Activated naive CD4-positive, alpha-beta T cell treated with anti-CD3 and anti-CD28 coated beads, Interleukin-2, amount 50 U/mL, for 72 hours (primary cell): ENCODE measurements at places on chromosomes 2 and 18. TPM values are rescaled to one million over a fixed set of nuclear protein-coding genes. Genes with fewer than 3 reads are reported as not detected.

Gene KCNG2
- not detected for total RNA-seq

Gene DYTN
- total RNA-seq, result not detected

Gene APOB
- total RNA-seq, result not detected

Gene MC2R
- not detected for total RNA-seq

Gene ZDBF2
- total RNA-seq, result 5.6 TPM

- no peak for DNase-seq
Measured at GRCh38 chr2:186734957-186735734, 41.3 kb downstream of the FAM171B start.

- peak; percentile 86 for DNase-seq
Measured at GRCh38 chr2:111121828-111122630, 1.3 kb downstream of the BCL2L11 start.

DNA sequence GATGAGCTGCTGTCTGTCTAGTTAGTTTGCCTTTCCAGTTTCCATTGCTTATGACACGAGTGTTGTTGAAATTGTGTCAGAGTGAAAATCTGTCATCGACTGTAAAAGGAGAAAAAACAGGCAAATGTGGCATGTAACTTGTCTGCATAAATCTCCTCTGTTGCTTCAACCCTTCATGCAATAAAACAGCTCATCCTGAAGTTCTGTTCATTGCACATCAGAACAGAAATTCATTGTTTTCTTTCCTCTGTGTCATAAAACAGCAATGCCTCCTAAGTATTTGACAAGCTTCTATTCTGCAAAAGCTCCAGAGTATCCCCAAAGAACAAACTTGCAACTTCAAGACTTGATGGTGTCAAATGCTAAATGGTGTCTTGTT lies 432.1 kb downstream of the MEIS1 start:
- no peak for DNase-seq

DNA sequence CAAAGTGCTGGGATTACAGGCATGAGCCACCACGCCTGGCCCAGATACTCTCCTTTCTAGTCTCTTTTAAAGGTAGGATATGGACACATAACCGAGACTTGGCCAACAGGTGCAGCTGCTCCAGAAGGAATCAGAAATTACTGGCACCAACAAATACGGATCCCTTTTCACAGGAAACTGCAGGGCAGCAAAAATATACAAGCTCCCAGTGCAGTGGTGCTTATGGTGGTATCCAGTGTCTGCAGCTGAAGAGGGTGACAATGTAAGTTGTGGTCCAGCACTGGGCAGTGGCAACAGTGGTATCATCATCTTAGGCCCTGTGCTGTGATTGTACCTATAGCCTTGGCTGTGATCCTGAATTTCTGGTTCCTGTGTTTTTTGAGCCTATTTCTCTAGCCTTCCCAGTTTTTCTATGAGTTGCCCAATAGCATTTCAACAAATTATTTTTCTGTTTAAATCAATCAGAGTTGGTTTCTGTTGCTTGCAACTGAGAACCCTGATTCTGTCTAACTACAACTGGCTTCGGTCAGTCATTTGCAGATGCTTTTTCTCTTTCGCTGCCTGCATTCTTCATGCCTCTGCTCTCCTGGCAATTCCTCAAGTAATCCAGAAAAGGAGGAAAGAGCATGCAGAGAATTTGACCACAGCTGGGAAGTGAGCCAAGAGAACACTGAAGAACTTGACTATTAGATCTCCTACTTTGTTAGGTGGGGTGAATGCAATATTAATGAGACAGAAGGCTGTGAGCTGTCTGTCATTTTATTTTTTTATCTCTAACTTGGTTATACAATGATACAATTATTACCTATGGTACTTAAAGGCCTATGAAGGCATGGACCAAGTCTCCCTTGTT lies 30.8 kb upstream of the EML4 start:
- DNase-seq, result no peak

DNA sequence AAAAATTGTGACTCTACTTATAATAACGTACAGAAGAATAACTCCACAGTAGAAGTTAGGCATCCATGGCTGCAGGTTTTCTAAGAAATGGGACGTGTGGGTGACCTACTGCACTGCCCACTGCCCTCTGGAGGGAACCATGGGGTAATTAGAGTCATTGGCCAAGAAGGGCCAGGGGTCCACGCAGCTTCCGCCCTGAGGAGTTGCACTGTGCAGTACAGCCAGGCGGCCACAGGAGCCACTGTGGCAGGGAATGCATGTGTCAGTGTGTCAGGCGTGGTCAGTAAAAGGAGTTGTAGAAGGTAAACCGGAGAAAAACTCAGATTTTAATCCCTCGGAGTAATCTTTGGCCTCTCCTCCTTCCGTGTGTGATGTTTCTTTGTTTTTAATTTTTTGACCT lies 24.8 kb downstream of the NCK2 start:
- no peak for DNase-seq

- DNase-seq, result no peak
Measured at GRCh38 chr2:82823892-82824291, 1635.2 kb downstream of the SUCLG1 start.

- DNase-seq, result no peak
Measured at GRCh38 chr18:27713037-27713737, 463.7 kb downstream of the CDH2 start.

DNA sequence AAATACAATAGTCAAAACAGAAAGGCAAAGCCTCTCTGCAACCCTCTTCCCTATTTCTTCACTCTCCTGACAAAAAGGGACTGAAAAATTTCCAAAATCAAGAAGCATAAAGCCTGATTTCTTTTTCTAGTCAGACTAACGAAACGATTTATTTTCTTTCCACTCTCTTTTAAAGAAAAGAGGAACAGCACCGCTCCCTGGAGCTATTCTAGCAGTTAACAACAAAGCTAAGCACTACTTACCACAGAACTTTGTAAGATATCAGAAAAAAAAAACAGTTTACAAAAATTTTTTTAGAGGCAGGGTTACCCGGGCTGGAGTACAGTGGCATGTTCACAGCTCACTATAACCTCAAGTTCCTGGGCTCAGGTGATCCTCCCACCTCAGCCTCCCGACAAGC lies 14.4 kb upstream of the FHL2 start:
- no peak for DNase-seq

DNA sequence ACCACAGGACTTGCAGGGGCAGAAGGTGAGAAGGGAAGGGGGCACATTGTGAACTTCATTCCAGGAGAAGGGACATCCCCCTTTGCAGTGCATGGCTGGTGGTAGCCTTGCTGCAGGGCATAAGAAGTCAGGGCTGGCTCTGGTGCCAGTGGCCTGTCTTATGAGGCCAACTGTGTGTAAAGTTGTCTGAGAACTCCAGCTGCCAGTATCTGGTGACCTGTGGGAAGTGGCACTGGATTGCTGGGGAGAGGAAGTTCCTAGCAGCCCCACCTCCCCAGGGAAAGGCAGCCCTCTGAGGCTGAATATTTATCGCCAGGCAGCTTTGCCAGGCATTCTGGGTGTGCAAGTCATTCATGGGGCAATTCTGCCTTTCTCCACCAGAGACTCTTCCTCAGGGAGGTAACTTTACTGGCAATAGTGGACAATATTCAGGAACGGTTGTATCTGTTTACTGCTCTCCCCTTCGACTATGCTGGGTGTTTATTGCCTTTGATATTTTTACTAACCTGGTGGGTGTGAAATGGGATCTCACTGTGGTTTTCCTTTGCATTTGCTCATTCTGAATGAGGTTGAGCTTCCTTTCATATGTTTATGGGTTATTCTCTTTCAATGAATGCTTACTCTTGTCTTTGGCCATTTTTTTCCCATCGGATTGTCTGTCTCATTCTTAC lies 12.3 kb downstream of the TRPM8 start:
- DNase-seq, result no peak

DNA sequence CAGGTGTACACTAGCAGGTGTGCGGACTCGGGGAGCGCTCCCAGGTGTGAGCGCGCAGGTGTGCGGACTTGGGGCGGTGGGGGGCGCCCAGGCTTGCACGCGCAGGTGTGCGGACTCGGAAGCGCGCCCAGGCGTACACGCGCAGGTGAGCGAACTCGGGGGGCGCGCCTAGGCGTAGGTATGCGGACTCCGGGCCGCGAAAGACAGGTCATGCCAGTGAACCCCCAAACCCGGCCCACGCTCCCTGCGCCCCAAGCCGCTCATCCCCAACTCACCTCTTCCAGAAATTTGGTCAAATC lies 342 bp downstream of the CYB5A start:
- DNase-seq, result no peak

DNA sequence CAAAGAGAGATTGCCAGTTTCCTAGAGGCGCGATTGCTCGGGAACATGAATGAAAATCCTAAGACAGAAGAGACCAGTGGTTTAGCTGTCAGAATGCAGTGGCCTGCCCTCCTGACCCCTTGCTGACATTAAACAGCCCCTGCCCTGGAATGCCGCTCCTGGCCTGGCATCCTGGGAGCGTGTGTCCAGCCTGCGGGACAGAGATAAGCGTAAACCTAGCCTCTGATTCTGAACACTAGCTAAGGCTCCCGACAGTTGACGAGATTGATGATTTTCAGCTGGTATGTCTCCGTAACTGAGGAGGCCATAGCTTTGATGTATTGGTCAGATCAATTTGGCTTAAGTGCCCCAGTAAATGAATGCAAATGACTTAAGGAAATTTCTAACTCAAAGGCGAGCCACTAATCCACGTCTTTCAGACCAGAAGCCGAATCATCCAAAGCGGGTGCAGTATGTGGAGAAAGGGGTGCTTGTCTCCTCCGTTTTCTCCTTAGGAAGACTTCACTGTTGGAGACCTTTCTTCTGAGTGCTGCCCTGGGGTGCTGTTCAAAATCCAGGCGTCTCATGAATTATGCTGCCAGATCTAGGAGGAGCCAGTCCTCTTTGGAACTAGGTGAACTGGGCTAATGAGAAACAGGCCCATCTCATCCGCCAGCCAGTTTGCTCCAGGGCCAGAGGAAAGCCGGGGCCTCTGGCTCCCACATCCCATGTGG lies 142.5 kb upstream of the L3MBTL4 start:
- DNase-seq, result no peak

GRCh38 chr2:232925821-232926156 lies 55.7 kb downstream of the SNORC start:
- no peak for DNase-seq

GRCh38 chr2:223147431-223147830 lies 95.4 kb downstream of the KCNE4 start:
- no peak for DNase-seq
